ENCODE measurements at places on chromosomes 1 and 21.

- DNase-seq: no peak
Measured at GRCh38 chr21:16468184-16468583, 738.4 kb downstream of the USP25 start.

DNA sequence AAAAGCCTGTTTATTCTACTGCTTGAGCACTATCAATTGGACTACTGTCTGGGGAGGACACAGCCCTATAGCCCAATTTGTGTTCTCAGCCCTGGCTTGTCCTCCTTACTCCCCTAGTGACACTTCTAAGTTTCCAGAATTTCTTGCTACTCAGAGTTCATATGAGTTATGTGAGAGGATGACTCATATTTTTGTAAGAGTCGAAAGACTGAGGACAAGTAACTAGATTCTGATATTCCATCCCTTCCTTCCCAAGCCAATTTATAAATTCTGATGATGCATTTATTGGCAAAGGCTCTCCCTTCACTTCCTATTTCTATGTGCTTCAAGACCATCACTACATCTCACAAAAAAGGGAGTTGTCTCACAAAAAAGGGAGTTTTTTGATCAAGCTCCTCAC lies 422.2 kb upstream of the DEPDC1 start:
- DNase-seq: no peak

DNA sequence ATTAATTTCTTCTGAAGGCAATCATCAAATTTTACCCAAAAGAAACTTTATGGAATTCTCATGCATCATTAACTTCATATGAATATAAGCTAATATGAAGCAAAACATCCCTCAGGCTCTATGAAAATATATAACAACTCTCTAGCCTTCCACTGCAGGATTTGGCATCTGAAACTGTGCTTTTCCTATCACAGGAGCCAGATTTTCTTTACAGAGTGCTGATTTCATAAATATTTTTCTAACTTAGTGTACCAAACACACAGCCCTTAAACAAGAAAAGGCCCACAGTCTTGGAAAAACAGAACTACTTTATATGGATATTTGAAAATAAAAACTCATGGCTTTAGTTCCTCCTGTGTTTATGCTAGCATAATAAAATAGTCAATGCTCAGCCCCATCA lies 559.5 kb upstream of the CHRM3 start:
- DNase-seq: no peak

GRCh38 chr1:209215826-209216225 lies 367.7 kb upstream of the CAMK1G start:
- DNase-seq: no peak

- no peak for DNase-seq
Measured at GRCh38 chr1:157367091-157367739, 185.1 kb downstream of the FCRL5 start.

DNA sequence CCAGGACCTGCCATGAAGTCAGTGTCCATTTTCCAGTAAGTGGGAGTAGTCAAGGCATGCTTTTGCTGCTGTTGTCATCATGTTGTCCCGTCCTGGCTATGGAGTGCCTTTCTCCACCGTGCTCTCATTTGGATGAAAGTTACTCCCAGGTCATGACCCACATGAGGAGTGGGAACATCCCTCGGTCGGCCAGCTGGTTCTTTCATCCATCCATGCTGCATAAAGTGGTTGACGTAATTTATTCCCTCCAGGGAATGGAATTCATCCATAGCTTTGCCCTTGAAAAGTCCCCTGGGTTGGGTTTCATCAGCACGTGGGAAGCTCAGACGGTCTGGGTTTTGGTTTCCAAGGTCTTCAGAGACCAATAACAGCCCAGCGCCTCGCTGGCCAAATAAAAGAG lies 11.6 kb downstream of the PLA2G2A start:
- no peak for DNase-seq

DNA sequence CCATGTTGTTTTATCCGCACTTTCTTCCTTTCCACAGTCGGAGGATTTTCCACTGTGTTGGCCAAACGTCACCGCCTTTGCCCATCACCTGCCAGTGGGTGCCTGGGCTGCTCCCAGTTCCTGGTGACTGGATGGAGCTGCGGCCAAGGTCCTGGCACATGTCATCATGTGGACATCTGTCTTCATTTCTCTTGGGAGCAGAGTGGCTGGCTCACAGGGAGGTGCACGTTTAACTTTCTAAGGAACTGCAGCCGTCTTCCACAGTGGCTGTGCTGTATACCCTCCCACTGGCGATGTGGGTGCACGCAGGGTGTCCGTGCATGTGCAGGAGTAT lies 19.5 kb upstream of the RNF223 start:
- no peak for DNase-seq

DNA sequence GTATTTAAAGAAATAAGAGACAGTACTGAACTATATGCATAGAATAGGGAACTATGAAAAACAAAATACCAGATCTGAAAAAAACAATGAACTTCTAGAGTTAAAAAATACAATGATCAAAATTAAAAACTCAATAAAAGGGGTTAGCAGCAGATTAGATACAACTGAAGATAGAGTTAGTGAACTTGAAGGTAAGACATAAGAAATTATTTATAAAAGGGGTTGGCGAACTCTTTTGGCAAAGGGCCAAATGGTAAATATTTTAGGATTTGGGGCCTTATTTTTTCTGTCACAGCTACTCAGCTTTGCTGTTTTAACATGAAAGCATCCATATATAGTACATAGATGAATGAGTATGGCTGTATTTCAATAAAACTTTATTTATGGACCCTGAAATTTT lies 111.4 kb downstream of the ST3GAL3 start:
- DNase-seq: no peak

DNA sequence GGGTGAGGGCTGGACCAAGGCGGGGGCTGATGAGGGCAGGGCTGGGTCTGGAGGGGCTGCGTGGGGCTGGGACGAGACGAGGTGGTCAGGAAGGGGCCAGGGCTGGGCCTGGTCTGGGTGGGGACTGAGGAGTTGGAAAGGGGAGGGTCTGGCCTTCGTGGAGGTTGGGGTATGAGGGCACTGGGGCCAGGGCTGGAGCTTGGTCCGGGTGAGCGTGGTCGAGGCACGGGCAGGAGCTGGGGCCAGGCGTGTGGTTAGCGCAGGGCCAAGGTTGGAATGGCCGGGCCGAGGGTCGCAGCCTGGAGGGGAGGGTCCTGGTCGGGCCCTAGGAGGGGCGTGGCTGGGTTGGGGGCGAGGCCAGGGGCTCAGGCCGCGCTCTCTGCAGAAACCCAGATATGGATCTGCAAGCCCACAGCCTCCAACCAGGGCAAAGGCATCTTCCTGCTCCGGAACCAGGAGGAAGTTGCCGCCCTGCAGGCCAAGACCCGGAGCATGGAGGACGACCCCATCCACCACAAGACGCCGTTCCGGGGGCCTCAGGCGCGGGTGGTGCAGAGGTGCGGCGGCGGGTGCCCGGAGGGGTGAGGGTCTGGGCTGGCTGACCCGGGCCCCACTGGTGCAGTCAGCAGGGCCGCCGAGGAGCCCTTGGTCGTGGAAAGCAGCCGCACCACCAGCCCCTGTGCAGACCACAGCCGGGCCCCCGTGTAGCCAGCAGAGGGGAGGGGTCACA lies 9.0 kb downstream of the TTLL10 start:
- DNase-seq: no peak

GRCh38 chr1:241589521-241589920 lies 50.6 kb downstream of the CHML start:
- no peak for DNase-seq

GRCh38 chr1:31441558-31441957 lies 28.5 kb downstream of the SERINC2 start:
- no peak for DNase-seq

GRCh38 chr1:117573386-117574023 lies 32.3 kb upstream of the TENT5C start:
- DNase-seq: no peak

DNA sequence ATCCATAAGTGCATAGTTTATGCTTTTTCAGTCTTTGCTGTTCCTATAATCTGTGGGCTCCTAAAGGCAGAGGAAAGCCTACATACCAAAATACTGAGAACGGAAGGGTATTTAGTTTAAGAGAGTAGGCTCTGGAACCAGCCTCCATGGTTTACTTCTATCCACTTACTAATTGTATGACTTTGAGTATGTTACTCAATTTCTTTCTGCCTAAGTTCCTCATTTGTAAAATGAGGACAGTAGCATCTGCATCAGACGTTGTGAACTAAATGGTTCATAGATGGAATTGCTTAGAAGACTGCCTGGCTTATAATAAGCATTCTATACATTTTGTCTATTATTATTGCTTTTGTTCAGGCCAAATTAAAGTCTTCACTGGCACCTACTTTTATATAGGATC lies 111.0 kb downstream of the NTNG1 start:
- DNase-seq: no peak

DNA sequence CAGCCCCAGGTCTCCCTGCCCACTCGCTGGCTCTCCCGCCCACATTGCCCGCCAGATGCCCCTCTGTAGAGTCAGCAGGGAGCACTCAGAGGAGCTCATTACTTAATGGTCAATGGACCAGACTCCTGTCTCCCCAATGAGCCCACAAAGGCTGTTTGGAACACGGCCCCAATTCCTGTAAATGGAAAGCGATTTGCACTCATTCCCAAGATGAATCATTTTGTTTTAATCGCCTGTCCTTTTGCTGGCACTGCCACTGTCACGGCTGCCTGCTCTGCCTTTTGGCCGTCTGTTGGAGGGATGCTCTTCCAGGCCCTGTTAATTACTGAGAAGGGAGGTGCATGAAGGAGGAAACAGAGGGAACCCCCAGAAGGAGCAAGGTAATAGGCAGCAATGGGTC lies 44.8 kb upstream of the ATP2B4 start:
- no peak for DNase-seq

DNA sequence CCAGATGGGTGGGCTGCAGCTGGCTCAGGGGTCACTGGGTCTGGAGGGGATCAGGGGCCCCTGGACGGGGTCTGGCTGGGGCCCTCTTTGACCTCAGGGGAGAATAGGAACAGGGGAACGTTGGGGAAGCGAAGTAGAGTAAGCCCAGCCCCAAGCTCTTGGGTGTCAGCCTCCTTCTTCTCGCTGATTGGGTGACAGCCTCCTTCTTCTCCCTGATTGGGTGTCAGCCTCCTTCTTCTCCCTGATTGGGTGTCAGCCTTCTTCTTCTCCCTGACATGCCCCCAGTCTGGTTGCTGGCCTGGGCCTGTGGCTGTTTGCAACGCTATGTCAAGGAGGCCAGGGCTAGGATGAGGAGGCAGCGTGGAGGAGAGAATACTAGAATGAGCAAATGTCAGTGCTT lies 76.7 kb upstream of the CASZ1 start:
- no peak for DNase-seq

DNA sequence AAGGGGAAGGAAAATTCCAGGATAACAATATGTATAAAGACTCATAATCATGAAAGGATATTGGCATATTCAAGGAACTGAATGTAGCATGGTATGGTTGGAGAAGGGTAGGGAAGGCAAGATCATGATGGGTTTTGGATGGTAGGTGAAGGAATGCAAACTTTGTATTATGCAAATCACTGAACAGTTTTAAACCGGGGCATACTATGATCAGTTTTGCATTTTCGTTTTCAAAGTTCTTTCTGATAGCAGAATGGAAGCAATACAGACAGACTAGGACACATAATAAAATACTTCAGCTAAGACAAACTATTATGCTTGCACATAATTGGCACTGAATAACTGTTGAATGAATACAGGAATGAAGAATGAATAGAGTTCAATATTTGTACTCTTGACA lies 14.5 kb upstream of the CTH start:
- no peak for DNase-seq

DNA sequence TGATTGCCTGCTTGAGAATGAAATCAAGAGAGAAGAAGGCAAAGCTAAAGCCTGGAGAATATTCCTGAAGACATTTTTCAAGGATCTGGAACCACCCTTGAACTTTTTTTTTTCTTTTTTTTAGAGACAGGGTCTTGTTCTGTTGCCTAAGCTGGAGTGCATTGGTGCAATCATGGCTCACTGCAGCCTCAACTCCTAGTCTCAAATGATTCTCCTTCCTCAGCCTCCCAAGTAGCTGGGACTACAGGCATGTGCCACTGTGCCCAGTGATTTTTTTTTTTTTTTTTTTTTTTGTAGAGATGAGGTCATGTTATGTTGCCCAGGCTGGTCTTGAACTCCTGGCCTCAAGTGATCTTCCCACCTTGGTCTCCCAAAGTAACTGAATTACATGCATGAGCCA lies 22.2 kb upstream of the IRF2BP2 start:
- no peak for DNase-seq

DNA sequence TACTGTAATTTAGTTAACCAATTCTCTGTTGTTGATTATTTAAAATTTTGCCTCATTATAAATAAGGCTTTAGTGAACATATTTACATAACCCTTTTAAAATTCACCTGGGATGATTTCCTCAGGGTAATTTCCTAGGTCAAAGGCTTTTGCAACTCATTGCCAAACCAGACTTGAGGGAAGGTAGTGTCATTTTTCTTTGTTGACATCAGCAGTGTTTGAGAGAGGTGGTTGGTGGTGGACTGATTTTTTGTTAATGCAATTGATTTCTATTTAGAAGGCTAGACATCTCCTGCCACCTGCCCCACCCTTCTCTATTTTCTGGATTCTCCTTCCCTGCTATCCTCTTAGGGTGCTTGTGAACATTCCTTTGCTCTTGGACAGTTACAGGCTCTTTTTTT lies 116.8 kb downstream of the HHAT start:
- DNase-seq: no peak

DNA sequence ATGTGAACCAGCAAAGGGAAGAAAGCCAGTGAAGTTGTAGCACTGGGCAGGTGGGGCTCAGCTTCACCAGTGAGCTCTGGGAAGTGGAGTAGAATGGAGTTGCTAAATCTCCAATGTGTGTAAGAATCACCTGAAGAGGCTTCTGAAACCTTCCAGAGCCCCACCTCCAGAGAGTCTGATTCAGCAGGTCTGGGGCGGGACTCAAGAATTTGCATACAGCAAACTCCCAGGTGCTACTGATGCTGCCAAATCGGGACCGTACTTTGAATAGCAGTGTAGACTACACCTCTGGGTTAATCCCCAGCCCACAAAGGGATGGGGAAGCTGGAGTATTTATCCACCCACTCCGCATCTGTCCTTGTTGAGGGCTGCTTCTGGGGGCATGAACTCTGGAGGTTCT lies 154.3 kb downstream of the IGSF21 start:
- DNase-seq: no peak

DNA sequence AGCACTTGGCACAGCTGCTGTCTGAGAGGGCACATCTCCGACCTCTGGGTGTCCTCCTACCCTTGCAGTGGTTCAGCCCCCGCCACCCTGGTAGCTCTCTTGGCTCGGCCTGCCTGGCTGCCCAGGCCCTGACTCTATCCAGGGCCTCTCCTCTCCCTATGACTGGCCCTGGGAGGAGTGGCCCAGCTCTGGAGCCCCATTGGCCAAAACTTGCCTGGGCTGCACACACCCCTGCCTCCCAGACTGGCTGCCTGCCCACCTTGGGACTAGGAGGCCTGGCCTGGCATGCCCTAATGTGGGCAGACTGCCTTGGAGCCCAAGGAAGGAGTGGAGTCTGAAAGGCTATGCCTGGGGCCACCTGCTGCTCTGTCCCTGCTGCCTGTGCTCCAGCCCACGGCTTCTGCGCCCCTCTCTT lies 33.6 kb downstream of the ACOT11 start:
- DNase-seq: no peak

GRCh38 chr1:214581785-214582184 lies 21.2 kb upstream of the CENPF start:
- DNase-seq: no peak

- no peak for DNase-seq
Measured at GRCh38 chr1:76238094-76238628, 163.6 kb downstream of the ST6GALNAC3 start.

GRCh38 chr1:176773038-176773437 lies 310.1 kb downstream of the PAPPA2 start:
- no peak for DNase-seq

- no peak for DNase-seq
Measured at GRCh38 chr1:206679738-206680211, 4.9 kb upstream of the MAPKAPK2 start.
